ENCODE measurements at places on chromosomes 5 and 9. TPM values are rescaled to one million over a fixed set of nuclear protein-coding genes. Genes with fewer than 3 reads are reported as not detected.

The ZNF483 gene
- total RNA-seq, result not detected

- no peak for DNase-seq
These were observed 13.0 kb upstream of the DPM2 start for GRCh38 chr9:127950513-127951289.

GRCh38 chr9:127637322-127637847 lies 25.3 kb downstream of the STXBP1 start:
- DNase-seq, result peak; percentile 43

DNA sequence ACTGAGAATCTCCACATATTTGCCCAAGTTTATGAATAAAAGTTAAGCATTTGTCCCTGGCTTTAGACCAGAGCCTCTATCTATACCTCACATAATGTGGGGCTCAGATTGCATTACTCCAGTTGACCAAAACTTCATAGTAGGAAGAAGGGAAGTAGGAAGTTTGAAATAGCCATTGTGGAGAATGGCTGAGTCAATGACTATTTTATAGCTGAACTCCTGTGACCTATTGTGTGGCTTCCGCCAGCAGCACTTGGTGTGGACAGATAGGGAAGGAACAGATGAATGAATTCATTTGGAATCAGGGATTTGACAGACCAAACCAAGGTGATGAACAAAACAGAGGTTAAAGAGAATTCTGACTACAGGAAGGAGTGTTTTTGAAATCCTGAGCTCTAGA lies 92.9 kb upstream of the LPAR1 start:
- DNase-seq, result no peak

- peak; percentile 38 for DNase-seq
These were observed 69.9 kb downstream of the CYFIP2 start for GRCh38 chr5:157335534-157336422.

The C5orf52 gene
- not detected for total RNA-seq

DNA sequence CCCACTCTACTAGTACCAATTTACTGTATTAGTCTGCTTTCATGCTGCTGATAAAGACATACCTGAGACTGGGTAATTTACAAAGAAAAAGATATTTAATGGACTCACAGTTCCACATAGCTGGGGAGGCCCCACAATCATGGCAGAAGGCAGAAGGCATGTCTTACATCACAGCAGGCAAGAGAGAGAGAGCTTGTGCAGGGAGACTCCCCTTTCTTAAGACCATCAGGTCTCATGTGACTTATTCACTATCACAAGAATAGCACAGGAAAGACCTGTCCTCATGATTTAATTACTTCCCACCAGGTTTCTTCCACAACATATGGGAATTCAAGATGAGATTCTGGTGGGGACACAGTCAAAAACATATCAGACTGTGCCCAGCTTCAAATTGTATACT lies 11.5 kb downstream of the UGT3A1 start:
- DNase-seq, result no peak
